ENCODE measurements at places on chromosomes 2 and 18.
A peak's percentile ranks its signal among the peaks of the same experiment; 100 is the strongest.

GRCh38 chr2:135916207-135916606, 40.0 kb upstream of the MCM6 start:
- H3K27me3 ChIP-seq = no peaks in the 10 kb centered on the region
- peaks cover 2% of the 10 kb centered on the region for H3K36me3 ChIP-seq
- H3K4me1 ChIP-seq = no peaks in the 10 kb centered on the region
- peak; percentile 40 for DNase-seq
- H3K4me3 ChIP-seq = no peak overlapping the region

DNA sequence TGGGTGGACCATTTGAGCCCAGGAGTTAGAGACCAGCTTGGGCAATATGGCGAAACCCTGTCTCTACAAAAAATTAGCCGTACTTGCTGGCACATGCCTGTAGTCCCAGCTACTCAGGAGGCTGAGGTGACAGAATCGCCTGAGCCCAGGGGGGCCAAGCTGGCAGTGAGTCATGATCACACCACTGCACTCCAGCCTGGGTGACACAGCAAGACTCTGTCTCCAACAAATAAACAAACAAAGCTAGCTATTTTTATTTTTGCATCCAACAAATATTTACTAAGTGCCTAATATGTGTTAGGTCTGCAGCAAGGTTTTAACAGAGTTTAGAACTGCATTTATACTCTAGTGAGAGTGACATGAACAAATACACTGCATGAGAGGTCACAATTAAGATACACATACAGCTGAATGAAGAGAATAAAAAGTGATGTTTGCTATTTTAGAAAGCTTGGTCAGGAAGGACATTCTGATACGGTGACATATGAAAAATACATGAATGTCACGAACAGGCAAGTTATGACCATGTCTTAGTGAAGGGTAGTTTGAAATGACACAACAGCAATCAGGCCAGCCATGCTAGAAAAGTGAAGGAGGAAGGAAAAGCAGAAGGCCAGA, 83.2 kb upstream of the FRZB start:
- H3K4me3 ChIP-seq = no peak overlapping the region
- DNase-seq = peak; percentile 30
- H3K27me3 ChIP-seq = no peaks in the 10 kb centered on the region
- H3K36me3 ChIP-seq = peaks cover 18% of the 10 kb centered on the region
- no peak overlapping the region for H3K27ac ChIP-seq
- peaks cover 3% of the 10 kb centered on the region for H3K4me1 ChIP-seq

DNA sequence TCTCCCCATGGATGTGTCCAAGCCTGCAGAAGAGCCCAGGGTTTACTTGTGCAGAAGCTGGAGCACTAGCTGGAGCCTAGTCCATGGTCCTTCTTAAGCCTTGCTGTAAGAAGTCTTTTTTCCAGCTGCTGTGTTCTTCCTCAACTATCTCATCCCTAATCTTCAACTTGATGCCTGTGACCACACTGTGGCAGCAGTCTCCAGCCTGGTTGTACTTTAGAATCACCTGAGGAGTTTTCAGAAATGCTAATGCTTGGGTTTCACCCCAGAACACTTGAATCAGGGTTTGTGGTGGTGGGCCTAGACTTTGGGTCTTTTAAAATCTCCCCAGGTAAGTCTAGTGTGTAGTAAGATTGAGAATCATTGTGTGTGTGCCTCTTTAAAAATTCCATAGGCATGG, 173.6 kb downstream of the ADCYAP1 start:
- DNase-seq = no peak
- no peaks in the 10 kb centered on the region for H3K4me1 ChIP-seq
- no peak overlapping the region for H3K27ac ChIP-seq
- no peaks in the 10 kb centered on the region for H3K27me3 ChIP-seq
- no peak overlapping the region for H3K4me3 ChIP-seq
- H3K36me3 ChIP-seq = no peaks in the 10 kb centered on the region

GRCh38 chr2:5325523-5325922, 366.7 kb upstream of the SOX11 start:
- H3K4me1 ChIP-seq = no peaks in the 10 kb centered on the region
- no peak for DNase-seq
- H3K4me3 ChIP-seq = no peak overlapping the region
- no peaks in the 10 kb centered on the region for H3K36me3 ChIP-seq
- H3K27me3 ChIP-seq = no peaks in the 10 kb centered on the region

GRCh38 chr2:199019898-199020507, 437.7 kb downstream of the SATB2 start:
- no peaks in the 10 kb centered on the region for H3K27me3 ChIP-seq
- peak; percentile 59 for DNase-seq
- no peak overlapping the region for H3K4me3 ChIP-seq
- H3K36me3 ChIP-seq = no peaks in the 10 kb centered on the region
- no peaks in the 10 kb centered on the region for H3K4me1 ChIP-seq
- H3K27ac ChIP-seq = no peak overlapping the region

DNA sequence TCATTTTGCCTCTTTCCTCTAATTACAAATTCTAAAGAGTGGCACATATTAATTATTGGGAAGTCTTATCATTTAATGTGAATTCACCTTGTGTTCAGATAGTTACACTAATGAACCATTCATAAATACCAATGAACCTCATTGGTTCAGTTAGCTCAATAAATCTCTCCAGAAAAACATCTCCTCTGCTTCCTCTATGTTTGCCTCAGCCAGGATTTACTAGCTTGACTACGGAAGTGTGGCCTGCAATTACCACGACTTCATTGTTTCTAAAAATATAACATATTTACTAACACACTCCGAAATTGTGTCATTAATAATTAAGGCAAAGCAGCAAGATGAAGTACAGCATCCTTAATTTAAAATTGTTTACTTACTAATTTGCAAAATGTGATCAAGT, 103.3 kb downstream of the PLA2R1 start:
- DNase-seq = no peak
- H3K4me3 ChIP-seq = no peak overlapping the region
- H3K4me1 ChIP-seq = peaks cover 4% of the 10 kb centered on the region
- H3K27me3 ChIP-seq = no peaks in the 10 kb centered on the region
- no peaks in the 10 kb centered on the region for H3K36me3 ChIP-seq

Data from IMR-90 (cell line).